ENCODE measurements at places on chromosomes 6 and 20.

DNA sequence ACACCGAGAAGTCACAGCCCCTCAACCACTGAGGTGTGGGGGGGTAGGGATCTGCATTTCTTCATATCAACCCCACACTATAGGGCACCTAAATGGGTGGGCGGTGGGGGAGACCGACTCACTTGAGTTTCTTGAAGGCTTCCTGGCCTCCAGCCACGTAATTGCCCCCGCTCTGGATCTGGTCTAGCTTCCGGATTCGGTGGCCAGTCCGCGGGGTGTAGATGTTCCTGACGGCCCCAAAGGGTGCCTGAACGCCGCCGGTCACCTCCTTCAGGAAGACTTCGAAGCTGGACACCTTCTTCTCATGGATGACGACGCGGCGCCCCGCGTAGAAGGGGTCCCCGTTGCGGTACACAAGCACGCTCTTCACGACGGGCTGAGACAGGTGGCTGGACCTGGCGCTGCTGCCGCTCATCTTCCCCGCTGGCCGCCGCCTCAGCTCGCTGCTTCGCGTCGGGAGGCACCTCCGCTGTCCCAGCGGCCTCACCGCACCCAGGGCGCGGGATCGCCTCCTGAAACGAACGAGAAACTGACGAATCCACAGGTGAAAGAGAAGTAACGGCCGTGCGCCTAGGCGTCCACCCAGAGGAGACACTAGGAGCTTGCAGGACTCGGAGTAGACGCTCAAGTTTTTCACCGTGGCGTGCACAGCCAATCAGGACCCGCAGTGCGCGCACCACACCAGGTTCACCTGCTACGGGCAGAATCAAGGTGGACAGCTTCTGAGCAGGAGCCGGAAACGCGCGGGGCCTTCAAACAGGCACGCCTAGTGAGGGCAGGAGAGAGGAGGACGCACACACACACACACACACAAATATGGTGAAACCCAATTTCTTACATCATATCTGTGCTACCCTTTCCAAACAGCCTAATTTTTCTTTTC lies at the start of gene DCDC2:
DCDC2 (minus strand) TSS at position 724 of the 883 bp plus-strand sequence; CDS start at position 415, 309 bp downstream.
- DNase-seq = peak; percentile 13

GRCh38 chr6:138569970-138570724 lies 70.9 kb upstream of the NHSL1 start:
- DNase-seq = no peak

GRCh38 chr6:115796061-115796460 lies 264.6 kb downstream of the FRK start:
- no peak for DNase-seq

DNA sequence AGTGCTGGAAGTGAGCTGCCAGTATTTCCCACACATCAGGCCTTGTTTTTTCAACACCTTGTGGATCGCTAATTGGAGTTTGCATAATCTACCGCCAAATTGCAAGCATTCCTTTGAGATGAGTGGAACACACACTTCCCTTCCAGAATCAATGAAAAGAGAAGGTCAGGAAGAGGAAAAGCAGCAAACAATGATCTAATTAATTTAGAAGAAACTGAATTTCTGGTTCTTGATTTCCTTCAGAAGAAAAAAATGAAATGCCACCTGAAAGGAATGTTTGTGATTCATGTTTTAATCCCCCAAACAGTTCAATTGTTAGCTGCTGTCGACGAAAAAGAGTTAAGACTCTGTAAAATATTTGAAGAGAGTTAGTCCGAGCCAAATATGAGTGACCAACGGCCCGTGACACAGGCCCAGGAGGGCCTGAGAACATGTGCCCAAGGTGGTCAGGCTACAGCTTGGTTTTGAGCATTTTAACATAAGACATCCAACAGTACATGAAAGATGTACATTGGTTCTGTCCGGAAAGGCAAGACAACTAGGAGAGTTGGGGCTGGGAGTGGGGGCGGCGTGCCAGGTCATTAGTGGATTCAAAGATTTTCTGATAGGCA lies 182.3 kb downstream of the MTFR2 start:
- peak; percentile 77 for DNase-seq

DNA sequence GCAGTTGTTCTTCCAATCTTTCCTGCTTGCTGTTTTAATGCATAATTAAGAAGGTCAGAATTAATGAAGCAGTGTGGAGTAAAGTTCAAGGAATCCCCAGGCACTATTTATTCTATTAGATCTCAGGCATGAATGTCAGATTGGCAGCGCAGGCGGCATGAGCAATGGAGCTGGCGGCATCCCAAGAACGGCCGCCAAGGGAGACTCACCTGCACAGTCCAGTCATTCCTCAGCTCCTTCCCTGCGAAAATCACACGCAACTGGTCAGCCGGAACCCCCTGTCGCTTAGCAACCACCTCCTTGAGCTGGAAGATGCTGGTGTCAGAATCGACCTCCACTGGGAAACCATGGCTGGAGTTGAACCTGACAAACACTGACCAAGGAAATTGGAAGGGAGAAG lies 284.5 kb downstream of the PRKN start:
- no peak for DNase-seq

GRCh38 chr20:661474-662270 lies 8.7 kb upstream of the SRXN1 start:
- no peak for DNase-seq

DNA sequence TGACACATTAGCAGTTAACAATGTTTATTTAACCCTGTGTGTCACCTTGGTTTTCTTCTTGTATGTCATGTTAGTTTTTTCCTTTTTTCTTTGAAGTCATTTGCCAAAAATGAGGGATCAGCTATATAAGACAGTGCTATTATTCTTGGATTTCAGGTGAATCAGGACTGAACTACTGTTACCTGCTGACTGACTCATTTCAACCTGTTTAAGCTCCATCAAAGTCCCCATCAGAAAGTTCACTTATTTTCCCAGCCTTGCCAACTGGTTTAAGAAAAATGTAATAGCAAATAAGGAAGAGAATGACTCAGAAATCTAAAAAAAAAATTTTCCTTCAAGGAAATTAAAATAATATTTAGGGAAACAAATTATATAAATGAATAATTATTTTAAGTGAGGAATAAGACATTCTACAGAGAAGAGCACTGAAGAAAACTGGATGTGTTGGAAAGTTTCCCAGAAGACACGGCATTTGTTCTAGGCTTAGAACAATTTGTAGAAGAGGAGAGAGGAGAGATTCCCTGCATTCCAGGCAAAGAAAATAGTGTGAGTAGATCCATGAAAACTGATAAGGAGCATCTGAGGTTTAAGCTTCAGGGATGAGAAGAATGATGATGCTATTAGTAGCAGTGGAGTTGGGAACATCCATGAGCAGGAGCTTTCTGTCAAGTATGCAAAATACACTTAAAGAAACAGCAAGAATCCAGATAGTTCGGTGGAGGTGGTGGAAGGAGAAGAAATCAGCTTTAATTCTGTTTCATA lies 84.9 kb upstream of the SIM1 start:
- DNase-seq = peak; percentile 62

DNA sequence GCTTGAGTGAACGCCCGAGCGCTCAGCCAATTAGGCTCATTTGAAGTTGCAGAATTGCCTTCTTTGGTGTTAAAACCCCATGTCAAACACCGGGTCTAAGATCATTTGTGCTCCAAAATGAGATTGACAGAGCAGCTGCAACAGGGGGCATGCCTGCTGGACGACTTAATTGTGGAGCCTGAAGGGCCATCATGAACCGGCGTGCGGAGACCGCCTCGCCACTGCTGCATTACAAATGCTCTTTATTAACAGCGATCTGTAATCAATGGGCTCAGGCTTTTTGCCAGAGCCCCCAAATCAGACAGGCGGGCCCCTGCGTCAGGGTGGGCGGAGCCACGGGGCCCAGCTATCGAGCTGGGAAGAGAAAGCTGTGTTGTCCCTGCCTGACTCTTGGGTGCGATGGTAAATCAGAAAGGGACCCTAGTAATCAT lies 183.2 kb downstream of the SIM1 start:
- peak; percentile 23 for DNase-seq

Data from choroid plexus epithelial cell (primary cell).